ENCODE measurements at places on chromosomes 12 and 14.
A peak's percentile ranks its signal among the peaks of the same experiment; 100 is the strongest.

- DNase-seq: no peak
Measured at GRCh38 chr14:84421621-84422020, 1108.3 kb upstream of the FLRT2 start.

GRCh38 chr14:91331721-91332120 is 85.9 kb downstream of the CCDC88C start:
- no peak for DNase-seq

DNA sequence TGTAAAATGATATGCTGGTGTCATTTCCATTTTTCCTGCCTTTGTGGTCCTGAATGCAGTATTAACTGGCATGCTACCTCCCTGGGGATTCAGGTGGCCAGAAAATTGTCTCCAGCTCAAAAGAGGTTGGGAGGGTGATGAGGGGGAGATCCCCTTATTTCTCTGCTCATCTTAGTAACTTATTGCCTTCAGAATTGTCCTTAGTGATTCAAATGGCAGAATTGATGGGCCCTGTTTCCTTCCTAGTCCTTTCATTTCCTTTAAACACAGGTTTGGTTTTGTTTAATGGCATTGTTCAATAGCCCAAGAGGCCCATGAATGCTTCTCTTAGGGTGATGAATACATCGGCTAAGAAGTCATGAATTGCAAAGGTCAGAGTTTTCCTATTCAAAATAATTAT is 207.0 kb downstream of the SLC41A2 start:
- DNase-seq: no peak

- no peak for DNase-seq
Measured at GRCh38 chr12:121632069-121632970, 6.0 kb downstream of the ORAI1 start.

DNA sequence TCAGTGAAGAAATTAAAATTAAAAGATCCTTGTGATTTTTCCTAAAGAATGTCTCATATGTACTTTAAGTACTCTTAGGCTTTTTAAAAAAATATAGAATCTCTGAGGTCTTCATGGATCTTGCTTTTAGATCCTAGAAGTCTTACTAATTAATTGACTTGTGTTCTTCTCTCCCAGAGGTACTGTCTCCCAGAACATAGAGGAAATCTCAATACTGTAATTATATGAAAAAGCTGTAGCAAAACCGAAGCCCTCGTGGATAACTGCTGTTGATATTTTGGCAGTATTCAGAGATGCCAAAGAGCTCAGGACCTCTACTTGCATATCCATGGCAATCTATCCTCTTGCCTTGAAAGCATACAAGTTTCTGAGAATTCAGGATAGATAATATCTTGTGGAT is at the start of gene OR9K2:
OR9K2 (plus strand) TSS at position 301 of the 400 bp plus-strand sequence. CDS start 3,429 bp downstream, outside the sequence.
- DNase-seq: no peak

- no peak for DNase-seq
Measured at GRCh38 chr12:11773889-11774677, 124.6 kb downstream of the ETV6 start.

DNA sequence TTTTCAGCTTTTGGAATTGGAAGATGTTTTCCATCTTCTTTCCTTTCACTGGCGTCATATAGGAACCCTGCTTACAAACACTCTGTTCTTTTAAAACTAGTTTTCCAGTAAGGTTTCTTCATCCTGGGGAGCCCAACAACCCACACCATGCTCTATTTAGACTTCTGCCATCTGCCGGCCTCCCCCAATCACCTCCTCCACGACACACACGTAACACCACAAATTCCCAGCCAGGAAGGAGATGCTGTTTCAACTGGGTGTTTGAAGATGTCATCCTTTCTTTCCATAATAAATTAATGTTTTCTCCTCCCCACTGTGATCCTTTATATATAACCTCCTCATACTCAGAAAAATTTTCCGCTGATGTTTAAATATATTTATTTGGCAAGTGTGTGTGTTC is 231.4 kb upstream of the DDHD1 start:
- no peak for DNase-seq

DNA sequence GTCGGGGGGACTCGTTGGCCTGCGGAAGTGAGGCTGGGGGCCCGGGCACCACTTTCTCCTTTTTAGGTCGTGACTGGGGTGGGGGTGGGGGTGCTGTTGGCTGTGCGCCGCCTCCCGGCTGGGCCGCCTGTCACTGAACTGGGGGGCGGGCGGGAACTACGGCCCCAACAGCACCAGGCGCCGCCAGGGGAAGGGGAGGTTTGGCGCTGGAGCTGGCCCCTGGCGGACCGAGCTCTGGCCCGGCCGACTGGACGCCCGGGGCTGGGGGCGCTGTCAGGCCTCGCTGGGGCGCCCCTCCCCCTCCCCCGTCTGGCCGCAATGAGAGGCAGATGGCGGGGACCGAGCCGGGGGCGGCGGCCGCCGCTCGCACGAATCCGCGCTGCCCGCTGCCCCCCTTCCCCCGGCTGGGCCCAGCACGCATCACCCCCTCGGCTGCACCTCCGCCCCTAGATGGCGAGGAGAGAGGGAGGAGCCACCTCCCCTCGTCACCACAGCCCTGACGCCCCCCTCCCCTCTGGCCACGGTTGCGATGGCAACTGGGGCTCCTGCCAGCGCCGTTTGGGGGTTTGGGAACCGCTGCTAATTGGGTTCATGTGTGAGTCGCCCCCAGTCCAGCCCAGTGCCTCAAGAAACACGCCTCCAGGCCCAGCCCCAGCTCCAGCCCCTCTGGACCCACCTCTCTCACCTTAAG is 723 bp downstream of the NFATC4 start:
- no peak for DNase-seq

DNA sequence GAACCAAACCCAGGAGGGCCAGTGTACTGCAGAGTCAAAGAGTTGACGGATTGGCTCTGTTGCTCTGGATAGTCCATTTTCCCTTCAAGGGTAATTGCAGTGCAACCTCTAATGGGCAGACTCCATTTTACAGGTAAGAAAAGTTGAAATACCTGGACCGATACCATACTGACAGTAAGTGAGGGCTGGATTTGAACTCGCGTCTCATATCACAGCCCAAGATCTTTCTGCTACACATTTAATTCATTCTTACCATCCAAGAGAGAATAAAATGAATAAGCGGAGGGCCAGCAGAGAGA is 356 bp upstream of the ZC3H14 start:
- no peak for DNase-seq

DNA sequence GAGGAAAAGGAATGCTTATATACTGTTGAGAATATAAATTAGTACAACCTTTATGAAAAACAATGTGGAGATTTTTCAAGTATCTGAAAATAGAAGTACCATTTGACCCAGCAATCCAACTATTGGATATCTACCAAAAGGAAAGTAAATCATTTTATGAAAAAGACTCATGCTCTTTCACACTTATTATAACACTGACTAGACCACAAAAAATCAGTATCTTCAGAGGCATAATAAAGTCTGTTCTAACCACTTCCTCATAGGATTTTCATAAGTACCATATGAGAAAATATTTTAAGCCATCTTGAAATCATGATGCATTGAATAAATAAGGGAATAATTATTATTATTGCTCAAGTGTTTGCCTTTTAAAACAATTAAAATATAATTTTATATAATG is 90.8 kb downstream of the SLCO1B1 start:
- no peak for DNase-seq

DNA sequence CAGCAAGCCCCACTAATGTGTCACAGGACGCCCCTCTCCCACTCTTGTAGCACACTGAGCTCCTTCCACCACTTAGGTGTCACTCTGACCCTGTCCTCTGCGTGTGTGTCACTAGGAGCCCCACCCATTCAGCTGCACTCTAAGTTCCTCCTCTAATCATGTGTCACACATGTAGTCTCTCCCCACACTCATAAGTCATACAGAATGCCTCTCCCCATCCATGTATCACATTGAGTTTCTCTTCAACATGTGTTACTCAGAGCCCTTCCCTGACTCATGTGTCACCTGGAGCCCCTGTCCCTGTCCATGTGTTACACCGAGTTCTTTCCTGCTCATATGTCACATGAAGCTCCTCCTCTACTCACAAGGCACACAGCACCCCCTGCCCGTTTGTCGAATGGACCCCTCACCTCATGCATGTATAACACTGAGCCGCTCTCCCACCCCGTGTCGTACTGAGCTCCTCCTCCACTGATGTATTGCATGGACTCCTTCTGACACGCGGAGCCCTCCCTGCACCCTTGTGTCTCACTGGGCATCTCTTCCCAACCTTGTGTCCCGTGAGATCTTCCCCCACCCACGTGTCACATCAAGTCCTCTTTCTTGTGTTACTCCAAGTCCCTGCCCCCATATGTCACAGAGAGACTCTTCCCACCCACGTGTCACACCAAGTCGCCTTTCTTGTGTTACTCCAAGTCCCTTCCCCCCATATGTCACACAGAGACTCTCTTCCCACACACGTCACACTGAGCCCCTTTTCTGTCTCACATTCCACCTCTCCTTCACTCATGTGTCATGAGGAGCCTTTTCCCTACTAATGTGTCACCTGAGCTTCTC is 31.0 kb downstream of the RTL1 start:
- DNase-seq: no peak

- no peak for DNase-seq
Measured at GRCh38 chr14:95981965-95982364, 57.2 kb upstream of the C14orf132 start.

GRCh38 chr12:117580718-117581062 is 219.3 kb upstream of the NOS1 start:
- DNase-seq: no peak

- DNase-seq: no peak
Measured at GRCh38 chr12:43694879-43695278, 63.7 kb downstream of the PUS7L start.

DNA sequence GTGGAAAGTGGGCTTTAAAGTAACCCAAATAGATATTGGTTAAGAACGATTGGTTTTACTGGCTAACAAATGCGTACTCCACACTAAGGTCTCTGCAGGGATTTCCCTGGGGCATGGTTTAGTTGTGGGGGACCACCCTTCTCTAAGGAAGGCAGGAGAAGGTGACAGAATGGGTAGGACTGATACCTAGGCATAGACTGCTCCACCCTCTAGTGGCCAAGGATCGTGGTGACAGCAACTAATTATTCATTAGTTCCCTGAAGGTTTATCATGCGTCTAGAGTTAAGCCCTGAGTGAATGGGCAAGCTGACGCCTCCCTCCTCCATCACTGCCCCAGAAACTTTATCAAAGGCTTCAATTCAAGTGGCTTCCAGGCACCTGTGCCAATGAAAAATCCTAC is 9.1 kb downstream of the FAM181A start:
- DNase-seq: no peak

DNA sequence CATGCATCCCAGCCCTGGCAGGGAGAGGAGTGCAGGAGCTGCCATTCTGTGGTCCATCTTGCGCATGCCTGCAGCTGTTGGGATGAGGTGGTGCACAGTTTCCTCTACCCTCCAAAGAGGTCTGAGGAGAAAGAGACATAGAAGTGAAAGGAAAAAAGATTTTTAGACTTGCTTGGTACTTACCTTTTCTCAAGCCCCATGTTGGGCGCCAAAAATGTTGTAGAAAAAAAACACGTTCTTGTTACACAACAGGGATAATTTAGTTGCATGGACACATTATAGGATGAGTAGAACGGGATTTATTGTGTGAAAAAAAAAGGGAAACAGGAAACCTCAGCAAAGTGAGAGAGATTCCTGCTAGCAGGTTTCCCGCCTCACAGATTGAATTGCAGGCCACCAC is 244.4 kb upstream of the GARIN2 start:
- DNase-seq: no peak

DNA sequence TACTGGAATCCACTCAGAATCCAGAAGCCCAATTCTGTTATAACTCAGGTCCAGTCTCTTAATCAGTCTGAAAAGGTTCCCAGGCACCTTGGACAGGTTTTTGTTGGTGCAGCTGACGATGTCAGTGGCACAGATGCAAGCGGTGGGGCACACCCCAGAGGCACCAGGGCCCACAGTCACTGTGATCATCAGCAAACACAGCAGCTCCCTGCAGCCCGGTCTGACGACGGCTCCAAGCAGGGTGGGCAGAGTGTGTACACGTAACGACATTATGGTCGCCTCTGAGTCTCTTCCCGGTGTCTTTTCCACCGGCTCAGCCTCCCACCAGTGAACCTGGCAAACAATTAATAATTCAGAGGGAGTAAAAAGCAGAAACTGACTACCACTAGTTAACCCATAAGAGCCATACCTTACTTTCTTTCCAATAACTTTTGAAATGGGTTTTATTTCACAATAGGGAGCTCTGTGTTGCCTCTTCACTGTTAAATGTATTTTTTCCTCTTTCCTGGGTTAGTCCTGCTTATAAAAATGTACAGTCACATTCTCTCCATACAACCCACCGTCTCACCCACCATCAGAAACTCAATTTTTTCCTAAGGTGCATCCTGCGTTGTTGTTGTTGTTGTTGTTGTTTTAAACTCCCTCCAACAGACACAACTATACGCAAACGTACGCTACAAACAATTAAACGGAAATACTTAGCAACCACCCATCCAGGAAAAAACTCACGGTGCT is 521 bp upstream of the PCED1B start:
- DNase-seq: no peak

- no peak for DNase-seq
Measured at GRCh38 chr12:102067574-102068258, 5.9 kb upstream of the WASHC3 start.

DNA sequence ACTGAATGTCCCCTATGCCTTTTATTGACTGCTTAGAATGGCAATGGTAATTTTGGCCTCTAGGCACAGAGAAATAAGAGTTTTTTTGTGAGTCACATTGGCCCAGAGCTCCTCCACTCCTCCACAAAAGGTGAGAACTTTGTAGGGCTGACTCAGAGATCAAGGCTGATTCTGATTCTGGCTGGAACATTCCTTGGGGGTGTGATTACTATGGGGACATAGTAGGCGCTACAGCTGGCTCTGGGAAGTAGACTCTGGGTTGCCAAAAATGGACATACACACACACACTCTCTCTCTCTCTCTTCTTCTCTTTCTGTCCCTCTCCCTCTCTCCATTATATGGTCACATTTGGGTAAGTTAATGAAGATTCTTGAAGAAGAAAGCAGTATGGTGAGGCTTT is 174.6 kb upstream of the DDHD1 start:
- peak; percentile 15 for DNase-seq

- DNase-seq: no peak
Measured at GRCh38 chr12:108377260-108377659, 38.1 kb upstream of the CMKLR1 start.

- no peak for DNase-seq
Measured at GRCh38 chr14:93535537-93535936, 104.8 kb downstream of the UNC79 start.

GRCh38 chr14:57179273-57179672 is 89.4 kb downstream of the EXOC5 start:
- no peak for DNase-seq

- no peak for DNase-seq
Measured at GRCh38 chr12:40312982-40313576, 88.3 kb downstream of the LRRK2 start.

- peak; percentile 18 for DNase-seq
Measured at GRCh38 chr12:76560086-76560491, 518 bp upstream of the OSBPL8 start.

DNA sequence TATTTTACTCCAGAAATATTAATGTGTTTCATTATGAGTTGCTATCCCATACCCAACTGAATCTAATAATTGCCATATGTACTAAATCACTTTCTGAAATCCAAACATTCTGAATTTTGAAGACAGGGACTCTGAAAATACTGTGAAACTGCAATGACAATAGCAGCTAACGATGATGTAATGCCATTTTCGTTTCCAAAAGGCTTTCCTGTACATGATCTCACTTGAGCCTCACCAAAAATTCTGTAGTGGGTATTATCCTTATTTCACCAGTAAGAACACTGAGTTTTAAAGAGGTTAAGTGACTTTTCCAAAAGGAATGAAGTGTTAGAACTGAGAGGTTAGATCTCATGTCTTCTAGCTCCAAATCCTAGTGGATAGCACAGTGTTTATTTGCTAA is 133.3 kb downstream of the FLRT2 start:
- DNase-seq: no peak

Measured in epithelial cell of proximal tubule (primary cell).